ENCODE measurements at places on chromosomes 11 and 22.

GRCh38 chr11:110379261-110379660 lies 50.5 kb upstream of the FDX1 start:
- no peak for DNase-seq

GRCh38 chr11:121933694-121934093 lies 182.3 kb downstream of the BLID start:
- no peak for DNase-seq

- no peak for DNase-seq
Observed at GRCh38 chr11:70089631-70090030, 11.5 kb downstream of the ANO1 start.

DNA sequence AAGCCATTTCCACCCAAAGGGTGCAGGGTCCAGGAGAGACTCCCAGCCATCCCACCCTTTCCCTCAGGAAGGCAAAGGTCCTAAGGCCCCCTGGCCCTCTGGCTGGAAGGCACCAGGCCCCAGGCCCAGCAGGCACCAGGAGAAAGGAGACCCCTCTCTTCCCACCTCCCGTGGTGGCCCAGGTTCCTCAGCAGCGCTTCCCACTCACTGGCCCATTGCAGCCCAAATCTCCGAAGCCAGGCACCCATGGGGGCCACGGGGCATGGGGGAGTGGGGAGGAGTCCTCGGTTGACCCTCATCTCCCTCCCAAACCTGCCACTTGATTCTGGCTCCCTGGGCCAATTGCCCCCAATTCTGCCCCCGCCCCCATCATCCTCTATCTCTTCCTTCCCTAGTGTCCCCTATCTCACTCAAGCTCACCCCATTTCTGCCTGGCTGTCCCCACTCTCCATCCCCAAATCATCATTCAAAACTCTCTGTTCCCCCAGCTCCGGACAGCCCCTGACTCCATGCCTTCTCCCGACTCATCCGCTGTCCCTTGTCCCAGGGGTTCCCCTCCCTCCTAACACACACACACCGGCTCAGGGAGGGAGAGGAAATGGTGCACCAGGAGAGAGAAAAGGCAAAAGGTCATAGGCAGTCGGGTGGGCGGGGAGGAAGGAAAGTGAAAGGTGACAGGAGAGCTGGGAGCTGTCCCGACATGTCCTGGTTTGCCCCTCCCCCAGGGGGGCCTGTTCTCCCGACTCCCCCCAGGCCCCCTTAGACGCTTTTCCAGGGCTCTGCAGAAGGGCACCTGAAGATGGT lies 1.2 kb downstream of the LIF start:
- DNase-seq, result no peak

DNA sequence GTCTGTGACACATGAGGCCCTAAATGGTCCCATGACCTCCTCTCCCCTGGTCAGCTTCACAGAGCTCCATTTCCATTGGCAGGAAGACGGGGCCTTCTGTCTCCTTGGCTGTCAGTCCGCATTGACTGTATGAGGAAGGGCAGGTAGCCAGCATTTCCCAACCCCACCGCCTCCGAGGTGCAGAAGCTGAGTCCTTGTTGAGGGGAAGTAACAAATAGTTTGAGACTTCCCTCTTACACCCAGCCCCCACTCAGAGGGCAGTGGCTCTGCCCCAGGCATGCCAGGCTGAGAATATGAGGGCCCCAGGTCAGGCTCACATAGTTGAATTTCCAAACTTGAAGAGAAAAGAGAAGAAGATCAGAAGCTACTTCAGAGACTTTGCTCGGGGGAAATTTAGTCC lies 611.1 kb downstream of the BRD1 start:
- DNase-seq, result no peak

DNA sequence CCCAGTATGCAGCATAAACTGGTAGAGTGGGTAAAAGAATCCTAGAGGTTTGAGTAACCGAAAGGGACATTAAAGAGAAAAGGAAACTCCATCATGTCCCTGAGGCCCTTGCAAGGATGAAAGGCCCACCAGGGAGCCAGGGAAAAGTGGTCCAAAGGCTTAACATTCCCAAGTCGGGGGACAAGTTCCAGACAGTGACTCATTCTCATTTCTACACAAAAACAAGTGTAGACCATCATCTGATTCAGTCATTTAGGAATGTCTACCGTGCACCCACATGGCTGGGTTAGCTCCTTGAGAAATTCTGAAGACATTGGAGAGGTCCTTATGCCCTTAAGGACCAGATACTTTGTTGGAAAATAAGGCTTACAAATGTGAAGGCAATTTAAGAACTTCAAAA lies 4.8 kb upstream of the NOX4 start:
- DNase-seq, result no peak

DNA sequence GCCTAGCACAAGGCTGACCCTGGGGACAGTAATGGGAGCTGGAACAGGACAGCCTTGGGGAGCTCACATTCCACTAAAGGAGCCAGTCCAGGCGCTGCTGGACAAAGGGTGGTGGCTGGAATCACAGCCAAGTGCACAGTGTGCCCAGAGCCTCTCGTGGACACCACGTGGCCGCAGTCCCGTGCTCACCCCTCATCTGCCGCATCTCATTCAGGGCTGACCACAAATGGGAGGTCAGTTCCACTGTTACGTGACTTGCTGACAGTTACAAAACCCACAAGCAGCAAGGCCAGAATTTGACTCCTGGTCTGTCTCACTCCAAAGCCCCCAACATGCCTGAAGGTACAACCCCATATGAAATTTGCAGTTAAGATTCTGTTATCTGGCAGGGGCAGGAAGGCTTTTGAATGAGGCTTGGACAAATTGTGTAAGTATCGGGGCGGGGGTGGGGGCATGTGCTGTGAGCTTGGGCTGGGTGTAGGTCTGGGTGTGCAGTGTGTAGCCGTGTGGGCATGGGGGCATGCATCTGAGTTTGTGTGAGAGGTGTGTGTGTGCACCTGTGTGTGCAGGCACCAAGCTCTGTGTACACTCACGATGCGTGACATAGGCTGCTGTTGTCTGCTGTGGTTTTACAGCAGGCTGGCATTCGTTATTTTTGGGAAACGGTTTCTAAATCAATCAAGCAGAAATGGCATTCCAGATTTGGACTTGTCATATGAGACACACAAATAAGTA lies 301.7 kb downstream of the BRD1 start:
- DNase-seq, result no peak

DNA sequence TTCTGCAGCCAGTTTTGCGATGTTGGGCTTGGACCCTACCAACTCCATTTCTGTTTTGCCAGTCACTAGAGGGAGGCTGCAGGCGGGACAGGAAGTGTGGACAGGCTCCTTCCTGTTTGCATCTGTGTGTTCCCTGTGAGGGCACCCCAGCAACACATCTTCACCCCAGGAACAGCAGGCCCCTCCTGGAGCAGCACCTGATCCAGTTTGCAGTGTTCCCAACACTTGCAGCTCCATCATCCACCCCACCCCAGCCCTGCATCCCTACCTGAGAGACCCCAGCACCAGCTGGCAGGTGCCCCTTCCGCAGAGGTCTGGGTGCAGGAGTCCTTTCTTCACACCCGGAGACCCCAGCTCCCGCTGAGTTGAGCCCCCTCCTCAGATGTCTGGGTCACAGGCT lies 7.4 kb upstream of the VSIG10L2 start:
- DNase-seq, result no peak

GRCh38 chr11:119993722-119994121 lies 144.2 kb downstream of the TRIM29 start:
- DNase-seq, result no peak

- DNase-seq, result no peak
Observed at GRCh38 chr11:76190376-76190775, 15.9 kb downstream of the WNT11 start.

- DNase-seq, result no peak
Observed at GRCh38 chr11:80635178-80635577, 1194.3 kb upstream of the TENM4 start.

GRCh38 chr11:30938171-30938570 lies 352.0 kb upstream of the MPPED2 start:
- no peak for DNase-seq

- DNase-seq, result no peak
Observed at GRCh38 chr11:70210530-70210929, 7.4 kb downstream of the FADD start.

GRCh38 chr22:42873356-42873755 lies 16.3 kb upstream of the ARFGAP3 start:
- DNase-seq, result no peak

- no peak for DNase-seq
Observed at GRCh38 chr11:45983471-45983845, 61.0 kb downstream of the LARGE2 start.

DNA sequence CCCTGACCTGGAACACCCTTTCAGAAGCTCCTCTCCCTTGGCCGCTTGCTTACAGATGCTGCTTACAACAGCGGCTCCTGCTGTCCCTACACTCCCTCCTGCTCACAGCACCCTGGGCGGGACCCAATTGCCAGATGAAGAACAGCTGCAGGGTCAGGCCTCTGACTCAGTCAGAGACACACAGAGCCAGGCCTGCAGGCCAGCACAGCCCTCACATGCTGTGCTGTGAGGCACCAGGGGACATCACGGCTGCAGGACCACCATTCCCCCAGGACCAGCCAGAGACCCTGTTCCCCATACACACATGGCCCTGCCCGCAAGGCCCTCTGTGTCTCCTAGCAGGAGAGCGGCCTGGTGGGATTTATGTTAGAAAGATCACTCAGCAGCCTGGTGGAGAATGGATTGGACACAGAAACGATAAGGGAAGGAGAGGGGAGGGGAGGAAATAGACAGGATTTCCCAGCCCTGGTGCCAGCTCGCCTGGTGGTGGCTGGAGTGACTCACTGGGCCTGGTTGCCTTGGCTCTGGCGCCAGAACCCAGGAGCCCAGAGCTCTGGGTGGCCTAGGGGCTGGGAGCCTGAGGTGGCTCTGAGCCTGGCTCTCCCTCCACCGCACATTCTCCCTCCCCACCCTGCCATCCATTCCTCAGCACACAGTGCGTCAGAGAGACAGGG lies 6.7 kb downstream of the CAPN5 start:
- no peak for DNase-seq

GRCh38 chr22:28143961-28144745 lies 225.1 kb upstream of the PITPNB start:
- no peak for DNase-seq

DNA sequence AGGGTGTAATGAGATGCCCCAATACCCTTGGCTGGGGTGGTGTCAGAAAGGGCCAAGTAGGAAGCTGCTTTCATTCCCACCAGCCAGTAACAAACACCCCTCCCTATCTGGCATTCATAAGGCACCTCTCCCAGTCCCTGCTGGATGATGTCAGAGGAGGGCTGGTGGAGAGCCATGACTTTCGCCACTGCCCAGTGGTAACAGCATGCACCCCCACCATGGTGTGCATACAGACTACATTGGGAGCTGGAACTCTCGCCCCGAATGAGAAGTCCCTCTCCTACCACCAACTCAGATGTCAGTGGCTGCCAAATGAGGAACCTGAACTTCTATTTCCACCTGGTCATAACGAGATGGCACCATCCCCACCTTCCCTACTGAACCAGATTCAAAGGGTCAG lies 73.3 kb downstream of the SGSM3 start:
- no peak for DNase-seq

- peak; percentile 32 for DNase-seq
Observed at GRCh38 chr11:34468209-34468841, 29.6 kb downstream of the CAT start.

DNA sequence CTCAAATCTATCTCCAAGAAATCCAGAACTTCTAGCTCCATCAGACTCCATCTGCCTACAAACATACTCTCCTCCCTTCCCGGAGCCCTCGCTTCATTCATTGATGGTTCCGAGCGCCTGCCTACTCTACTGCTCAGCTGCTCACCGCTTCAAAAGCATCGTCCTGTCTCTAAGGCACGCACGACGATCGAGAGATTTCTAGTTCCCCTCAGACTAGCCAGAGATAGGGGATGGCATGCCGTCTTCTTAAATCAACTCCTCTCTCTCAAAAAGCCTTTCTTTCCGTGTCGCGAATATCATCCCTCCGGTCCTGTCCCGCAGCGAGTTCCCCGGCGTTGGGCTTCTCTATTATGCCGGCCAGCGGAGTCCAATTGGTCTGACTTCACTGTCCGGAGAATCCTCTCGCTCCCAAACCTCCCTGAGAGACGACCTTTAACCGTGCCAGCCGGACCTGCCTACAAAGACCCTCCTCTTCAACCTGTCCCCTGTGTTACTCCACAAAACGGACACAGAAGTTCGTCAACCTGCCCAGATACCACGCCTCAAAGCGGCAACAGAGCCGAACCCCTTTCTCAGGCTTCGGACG lies 592 bp downstream of the EEF1G start:
- no peak for DNase-seq

DNA sequence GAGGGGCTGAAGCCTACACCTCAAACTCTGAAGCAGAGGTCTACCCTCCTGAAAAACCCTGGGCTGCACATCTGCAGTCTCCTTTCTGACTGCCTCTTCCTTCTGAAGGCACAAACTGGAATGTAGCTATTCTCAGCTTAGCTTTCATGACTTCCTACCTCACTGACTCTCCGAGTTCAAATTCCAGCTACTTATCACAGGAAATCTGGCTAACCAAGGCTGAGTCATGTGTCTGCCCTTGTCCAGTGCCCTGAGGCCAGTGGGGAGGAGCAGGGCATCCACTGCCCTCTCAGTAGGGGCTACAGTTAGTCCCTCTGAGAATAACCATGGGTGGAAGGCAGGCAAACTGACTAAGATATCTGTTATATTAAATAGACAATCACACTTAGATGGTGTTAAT lies 29.2 kb downstream of the PDGFD start:
- DNase-seq, result no peak
